ENCODE measurements at places on chromosomes 6 and 20. TPM values are rescaled to one million over a fixed set of nuclear protein-coding genes. Genes with fewer than 3 reads are reported as not detected.

The GSTA2 gene
- total RNA-seq, result not detected

The WFDC12 gene
- not detected for total RNA-seq

The PRRT1 gene
- 0.17 TPM for total RNA-seq

The SLC22A2 gene
- total RNA-seq, result not detected

The PGC gene
- total RNA-seq, result not detected

The SAMD3 gene
- 1.5 TPM for total RNA-seq

The EYA4 gene
- not detected for total RNA-seq

The SLC17A1 gene
- not detected for total RNA-seq

The PTCHD4 gene
- total RNA-seq, result not detected

DNA sequence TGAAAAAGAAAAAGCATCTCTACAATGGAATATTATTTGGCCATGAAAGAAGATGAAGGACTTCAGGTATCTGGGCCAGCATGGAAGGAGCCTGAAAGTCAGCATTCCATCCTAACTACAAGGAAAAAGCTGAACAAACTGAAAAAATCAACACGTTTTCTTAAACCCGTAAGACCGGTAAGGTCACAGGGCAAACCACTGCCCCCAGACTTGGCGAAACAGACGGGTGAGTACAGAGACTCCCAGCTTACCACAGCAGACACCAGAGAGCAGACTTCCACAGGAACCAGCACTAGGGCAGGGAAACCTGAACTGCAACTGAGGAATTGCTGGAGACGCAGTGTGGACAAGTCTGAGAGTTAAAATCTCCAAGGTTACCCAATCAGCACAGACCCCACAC is 31.4 kb downstream of the BEND3 start:
- ATAC-seq, result no peak

DNA sequence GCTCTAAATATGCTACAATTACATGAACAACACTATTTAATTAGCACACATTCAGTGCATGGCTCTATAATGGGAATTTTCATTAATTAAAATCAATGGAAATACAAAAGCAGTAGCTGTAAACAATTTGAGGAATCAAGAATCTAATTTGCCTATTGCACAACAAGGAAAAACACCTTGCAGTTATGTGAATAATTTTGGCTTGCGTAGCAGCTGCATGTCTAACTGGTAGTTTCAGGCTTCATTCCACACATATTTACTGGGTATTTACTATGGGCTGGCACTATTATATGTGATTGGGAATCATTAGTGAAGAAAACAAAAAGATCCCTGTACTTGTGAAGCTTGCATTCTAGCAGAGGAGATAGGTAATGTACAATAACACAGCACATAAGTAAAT is 26.4 kb downstream of the KIF6 start:
- no peak for ATAC-seq

- peak; percentile 95 for ATAC-seq
Observed at GRCh38 chr6:142395768-142396231, 94.0 kb downstream of the ADGRG6 start.

DNA sequence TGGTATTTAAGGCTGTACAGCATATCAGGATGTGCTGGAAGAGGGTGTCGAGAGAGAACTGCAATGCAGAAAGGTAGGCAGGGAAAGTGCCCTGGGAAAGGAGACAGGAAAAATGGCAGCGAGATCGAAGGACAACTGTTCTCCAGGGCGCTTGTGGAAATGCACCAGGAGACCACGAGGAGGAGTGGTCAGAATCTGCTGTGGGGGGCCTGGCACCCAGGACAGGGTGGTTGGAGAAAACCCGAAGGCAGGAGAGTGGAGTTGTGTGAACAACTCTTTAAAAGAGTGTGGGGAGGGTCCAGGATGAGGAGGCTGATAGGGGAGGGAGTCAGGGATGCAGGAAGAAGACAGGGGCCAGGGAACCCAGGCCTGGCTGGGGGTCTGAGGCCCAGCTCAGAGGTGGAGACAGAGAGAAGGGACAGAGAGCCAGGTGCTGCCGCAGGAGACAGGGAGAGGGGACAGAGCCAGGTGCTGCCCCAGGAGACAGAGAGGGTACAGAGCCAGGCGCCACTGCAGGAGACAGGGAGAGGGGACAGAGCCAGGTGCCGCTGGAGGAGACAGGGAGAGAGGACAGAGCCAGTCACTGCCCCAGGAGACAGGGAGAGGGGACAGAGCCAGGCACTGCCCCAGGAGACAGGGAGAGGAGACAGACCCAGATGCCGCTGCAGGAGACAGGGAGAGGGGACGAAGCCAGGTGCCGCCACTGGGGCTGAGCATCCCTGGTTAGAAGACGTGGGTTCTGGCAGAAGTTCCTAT is 9.3 kb downstream of the SLC22A1 start:
- ATAC-seq, result no peak

DNA sequence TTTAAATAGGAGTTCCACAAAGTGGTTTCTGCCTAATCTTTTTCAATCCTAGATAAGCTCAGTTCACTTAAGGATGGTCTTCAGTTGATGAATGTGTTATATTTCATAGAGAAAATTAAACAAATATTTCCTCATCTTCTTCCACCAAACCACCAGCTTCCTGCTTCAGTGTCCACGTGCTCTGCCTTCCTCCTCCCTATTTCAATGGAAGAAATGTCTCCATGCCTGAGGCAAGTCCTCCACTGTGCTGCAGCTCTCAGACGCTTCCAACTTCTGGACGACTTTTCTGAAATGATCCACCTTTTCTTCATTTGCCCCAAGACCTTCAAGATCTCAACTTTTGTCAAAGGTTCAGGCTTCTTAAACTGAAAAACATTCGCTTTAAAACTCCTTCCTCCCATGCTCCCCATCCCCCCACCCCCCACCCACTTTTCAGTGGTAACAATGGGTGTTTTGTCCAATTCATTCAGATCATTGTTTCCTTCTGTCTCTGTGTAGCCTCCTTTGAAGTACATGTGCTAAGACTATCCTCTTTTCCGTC is 25.3 kb upstream of the FABP7 start:
- ATAC-seq, result no peak

DNA sequence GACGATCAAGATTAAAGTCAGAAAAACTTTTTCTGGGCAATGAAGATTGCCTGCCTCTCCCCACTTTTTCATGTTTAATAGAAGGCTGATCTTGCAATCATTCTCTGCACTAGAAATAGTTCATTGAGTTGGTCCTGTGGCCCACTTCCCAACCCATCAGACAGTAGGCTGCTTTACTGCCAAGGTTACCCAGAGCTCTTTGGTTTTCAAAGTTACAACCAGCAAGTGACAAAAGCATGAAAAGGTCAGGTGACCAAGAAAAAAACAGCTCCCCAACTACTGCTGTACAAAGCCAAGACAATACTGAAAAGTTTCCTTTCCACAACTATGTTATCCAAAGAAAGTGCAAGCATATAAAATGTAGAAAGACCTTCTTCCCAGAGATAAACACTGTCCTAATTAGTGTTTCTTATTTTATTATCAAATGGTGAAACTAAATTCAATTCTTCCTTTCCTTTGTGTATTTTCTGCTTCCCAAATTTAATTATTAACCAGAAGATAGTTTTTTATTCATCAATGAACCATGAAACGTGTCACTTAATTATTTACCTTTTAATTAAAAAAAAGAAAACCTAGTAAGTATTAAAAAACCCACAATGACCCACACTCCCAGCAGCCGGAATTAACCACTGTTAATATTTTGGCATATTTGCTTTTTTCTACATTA is 16.6 kb downstream of the DNAAF9 start:
- ATAC-seq, result no peak

- ATAC-seq, result no peak
Observed at GRCh38 chr6:19691465-19692167, 145.6 kb upstream of the ID4 start.

DNA sequence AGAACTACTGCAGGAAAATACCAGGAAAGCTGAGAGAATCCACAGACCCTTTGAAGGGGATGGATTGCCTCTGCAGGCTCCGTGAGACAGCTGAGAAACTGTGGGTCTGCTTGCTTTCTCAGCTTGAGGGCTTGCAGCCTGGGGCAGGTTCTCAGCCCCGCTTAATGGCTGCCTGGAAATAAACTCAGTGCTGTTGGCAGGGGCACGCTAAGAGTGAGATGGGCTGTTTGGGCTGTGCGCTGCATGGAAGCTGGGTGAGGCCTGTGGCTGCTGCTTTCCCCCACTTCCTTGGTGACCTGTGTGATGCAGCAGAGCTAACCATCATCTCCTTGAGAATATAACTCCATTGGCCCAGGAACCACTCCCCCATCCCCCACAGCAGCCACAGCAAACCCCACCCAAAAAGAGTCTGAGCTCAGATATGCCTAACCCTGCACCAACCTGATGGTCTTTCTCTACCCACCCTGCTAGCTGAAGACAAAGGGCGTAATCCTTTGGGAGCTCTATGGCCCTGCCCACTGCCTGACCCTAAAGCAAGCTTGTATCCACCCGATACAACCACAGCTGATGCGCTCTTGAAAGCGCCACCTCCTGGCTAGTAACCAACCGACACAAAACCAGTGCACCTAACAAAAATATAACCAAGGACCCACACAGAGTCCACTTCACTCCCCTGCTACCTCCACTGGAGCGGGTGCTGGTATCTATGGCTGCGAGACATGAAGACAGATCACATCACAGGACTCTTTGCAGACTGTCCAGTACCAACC is 800.6 kb upstream of the MAP3K7 start:
- no peak for ATAC-seq

DNA sequence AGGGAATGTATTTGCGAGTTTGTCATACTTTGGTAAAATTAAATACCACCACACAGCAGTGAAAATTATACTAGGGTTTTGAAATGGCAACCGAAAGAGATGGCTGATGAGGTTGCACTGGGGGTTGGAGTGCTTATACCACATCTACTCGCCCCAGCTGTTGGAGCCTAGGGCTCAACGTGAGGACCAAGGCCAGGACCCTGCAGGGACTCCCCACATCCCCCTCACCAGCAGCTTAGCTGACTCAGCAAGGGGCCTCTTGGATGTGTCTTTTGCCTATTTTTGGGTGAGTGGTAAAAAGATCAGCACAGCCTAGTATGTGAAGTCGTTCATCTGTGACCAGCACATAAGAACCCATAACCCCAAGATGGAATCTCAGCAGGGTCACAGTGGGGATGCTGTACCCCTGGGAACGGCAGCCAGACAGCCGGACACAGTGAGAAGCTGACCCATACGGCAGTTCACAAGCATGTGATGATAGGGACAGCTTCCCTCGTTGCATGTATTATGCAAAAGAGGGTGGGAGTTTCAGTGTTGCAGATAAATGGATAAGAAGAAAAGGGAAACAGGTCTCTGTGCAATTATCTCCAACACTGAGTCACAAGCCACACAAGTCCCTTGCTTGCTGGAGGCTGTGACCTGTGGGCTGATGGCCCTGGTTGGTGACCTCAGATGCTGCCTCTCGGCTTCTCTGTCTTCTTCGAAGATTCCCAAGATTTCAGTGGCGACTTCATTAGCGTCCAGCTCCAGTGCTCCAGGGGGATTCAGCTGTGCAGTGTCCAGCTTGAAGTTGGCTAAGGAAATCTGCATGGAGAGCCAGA is 20.9 kb upstream of the SPO11 start:
- ATAC-seq, result no peak

DNA sequence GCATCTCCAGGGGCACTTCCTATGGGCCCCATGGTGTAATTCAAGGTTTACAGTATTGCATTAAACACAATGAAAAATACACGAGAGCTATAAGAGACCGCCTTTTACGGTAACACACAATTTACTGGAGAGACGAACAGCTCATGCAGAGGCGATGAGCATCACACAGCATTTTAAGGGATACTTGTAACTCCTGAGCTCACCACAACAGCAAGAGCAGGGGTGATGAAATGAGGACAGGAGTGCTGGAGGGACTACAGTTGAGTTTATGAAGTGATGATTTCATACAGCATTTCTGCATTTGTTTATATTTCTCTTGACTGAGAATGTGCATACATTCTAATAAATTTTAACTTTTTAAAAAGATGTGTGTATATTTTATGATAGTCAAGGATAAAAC is 113.9 kb downstream of the WDR27 start:
- no peak for ATAC-seq

DNA sequence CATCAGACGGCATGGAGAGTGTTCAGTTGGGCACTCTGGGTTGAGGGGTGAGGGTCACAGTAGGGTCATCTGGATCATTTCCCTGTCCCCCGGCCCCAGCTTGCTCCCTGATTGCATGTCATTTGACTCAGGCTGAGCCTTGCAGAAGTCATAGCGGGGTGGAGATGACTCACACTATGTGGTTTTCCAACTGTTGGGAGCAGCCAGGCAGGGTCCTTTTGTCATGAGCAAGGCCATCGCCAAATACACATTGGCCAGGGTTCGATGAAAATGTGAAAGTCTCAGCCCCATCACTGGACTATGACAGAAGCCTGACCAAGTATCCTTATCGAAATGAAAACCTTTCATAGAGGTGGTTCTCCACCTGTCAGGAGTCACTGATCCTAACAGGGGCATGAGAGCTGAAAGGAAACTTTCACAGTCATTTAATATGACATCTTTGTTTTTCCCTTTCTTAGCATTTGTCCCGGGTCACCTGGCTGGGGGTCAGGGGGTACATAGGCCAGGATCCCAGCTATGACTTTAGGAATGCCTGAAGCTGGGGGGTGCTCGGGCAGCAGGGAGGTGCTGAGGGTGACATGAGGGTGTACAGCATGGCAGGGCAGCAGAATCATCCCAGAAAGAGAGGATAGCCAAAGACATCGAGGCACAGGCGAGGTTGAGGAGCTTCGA is 70.2 kb upstream of the CD93 start:
- ATAC-seq, result peak; percentile 29

- no peak for ATAC-seq
Observed at GRCh38 chr6:3316331-3316730, 57.6 kb downstream of the PSMG4 start.

- no peak for ATAC-seq
Observed at GRCh38 chr6:88899569-88900316, 63.7 kb downstream of the RNGTT start.

DNA sequence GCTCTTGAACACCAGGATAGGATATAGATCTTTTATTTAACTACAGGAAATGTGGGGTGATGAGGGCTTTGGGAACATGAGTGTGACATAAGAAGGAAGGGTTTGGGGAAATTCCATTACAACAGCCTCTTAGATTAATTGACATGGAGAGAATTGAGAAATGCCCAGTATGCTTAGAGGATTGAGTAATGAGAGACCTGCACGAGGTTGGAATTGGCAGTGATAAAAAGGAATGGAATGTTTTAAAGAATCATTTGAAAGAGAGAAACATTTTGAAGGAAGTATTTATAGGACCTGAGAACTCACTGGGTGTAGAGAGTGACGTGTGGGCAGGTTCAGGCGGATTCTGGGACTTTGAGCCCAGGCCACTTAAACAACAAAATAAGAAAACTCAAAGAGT is 227.0 kb downstream of the BMP2 start:
- no peak for ATAC-seq

Data from activated T-helper 17 cell treated with anti-CD3 and anti-CD28 coated beads, Interleukin-2, amount 50 U/mL, for 72 hours (primary cell).